T-cell (primary cell): ENCODE measurements at places on chromosomes 13 and 19. TPM values are rescaled to one million over a fixed set of nuclear protein-coding genes. Genes with fewer than 3 reads are reported as not detected.

- no peak for DNase-seq
- no peak overlapping the region for H3K27ac ChIP-seq
- no peak overlapping the region for H3K4me3 ChIP-seq
These were observed 42.5 kb downstream of the CELF5 start for GRCh38 chr19:3266792-3267514.

- peak; percentile 82 for DNase-seq
- H3K4me3 ChIP-seq = peak within 1 kb of the TSS; percentile 83
- no peaks in the 10 kb centered on the region for H3K36me3 ChIP-seq
- H3K27ac ChIP-seq = peak within 1 kb of the TSS; percentile 91
- H3K4me1 ChIP-seq = peaks cover 10% of the 10 kb centered on the region
These were observed at the start of gene ZNF780A for GRCh38 chr19:40090241-40091204. Gene ZNF780A (minus strand): TSS chr19:40090943. CDS start chr19:40084753, 6,190 bp downstream.

- DNase-seq = no peak
- H3K4me3 ChIP-seq = no peak overlapping the region
- no peak overlapping the region for H3K27ac ChIP-seq
- H3K36me3 ChIP-seq = no peaks in the 10 kb centered on the region
- H3K4me1 ChIP-seq = no peaks in the 10 kb centered on the region
These were observed 410.6 kb downstream of the TBC1D4 start for GRCh38 chr13:75071395-75071794.

DNA sequence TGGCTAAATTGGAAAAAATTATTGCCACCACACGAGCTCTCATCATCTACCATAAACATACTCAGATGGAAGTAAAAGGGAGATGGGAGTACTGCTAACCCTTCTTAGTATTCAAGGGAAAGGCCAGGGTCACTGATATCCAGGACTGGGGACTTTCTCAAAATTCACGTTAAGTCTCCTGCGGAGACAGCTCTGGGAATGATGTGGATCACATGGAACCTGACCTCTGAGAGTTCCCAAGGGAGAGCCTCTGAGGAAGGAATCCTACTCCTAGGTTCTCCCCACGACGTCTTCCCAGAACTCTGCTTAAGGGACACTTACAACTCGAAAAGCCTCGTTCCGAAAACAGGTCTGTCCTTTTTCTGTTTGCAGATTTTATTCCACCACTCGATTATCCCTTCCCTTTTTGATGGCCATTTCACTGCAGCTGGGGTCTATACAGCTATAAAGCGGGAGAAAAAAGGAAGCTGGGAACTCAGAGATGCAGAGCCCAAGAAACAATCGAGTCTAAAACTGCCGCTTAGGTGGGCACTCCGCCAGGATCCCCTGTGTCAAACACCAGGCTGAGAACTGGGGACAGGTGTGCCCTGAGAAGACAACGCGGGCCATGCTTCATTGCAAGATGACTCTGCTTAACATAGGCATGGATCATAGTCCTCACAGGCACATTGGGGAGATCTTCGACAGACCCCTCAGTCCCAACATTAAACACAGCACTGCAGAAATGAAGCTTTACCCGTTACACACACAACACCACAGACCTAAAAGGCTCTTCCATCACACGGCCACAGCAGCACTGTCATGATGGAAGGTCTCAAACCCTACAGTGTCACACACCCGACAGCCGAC is 823 bp upstream of the ZNF567 start:
- H3K27ac ChIP-seq = peak overlapping the region; percentile 25
- DNase-seq = no peak
- H3K27me3 ChIP-seq = no peaks in the 10 kb centered on the region
- H3K36me3 ChIP-seq = peaks cover 18% of the 10 kb centered on the region

Gene ZNF208
- 6.7 TPM for total RNA-seq

Gene FBXO27
- 0.41 TPM for total RNA-seq

- peak overlapping the region; percentile 90 for H3K27ac ChIP-seq
- peaks cover 17% of the 10 kb centered on the region for H3K4me1 ChIP-seq
- DNase-seq = peak; percentile 18
- no peaks in the 10 kb centered on the region for H3K27me3 ChIP-seq
These were observed 44.9 kb upstream of the USPL1 start for GRCh38 chr13:30572859-30573275.

DNA sequence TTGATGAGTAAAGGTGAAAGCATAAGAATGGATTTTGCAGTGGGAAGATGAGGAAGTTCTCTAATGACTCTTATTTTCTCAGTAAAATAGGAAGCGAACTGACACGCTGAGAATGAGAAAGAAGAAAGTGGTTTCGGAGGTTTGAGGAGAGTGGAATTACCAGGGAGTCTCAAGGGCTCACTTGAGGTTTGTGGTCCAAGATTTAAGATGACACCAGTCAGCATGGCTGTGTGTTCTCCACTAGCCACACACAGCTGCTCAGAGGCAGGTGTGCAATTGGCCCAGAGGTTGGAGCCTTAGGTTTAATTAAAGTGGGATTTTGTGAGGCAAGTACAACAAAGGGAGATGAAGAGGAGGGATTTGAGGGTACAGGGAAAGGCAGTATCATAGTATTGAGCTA is 99.6 kb upstream of the NBEA start:
- H3K27me3 ChIP-seq = no peaks in the 10 kb centered on the region
- no peak for DNase-seq
- H3K4me1 ChIP-seq = no peaks in the 10 kb centered on the region

DNA sequence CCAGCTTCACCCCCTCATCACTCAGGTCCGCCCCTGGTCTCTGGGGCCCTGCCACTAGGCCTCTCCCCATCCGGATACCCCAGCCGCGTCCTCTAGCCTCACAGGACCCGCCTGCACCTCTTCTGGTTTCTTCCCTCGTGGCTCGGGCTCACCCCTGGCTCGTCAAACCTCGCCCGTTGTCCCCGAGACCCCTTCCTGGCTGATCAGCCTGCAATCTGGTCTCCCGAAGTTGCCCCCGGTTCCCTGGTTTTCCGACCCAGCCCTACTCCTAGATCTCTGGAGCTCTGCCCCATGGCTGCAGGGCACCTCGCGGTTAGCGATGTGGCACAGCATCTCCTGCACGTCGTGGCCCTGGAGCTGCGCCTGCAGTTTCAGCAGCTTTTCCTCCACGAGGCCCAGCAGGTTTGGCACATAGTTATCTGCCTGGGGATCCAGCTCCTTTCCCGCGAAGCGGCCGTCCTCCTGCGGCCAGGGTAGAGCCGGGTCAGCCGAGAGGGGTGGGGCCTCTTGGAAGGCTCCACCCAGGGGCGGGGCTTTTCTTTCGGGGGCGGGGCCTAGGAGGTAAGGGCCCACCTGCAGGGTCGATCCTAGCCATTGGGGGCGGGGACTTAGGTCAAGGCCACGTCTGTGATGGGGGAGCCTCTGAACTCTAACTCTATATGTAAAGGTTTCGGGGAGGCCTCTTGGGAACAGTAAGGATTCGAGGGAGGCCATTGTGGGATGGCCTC is 2.4 kb upstream of the RGL3 start:
- no peaks in the 10 kb centered on the region for H3K36me3 ChIP-seq
- H3K27me3 ChIP-seq = peaks cover 85% of the 10 kb centered on the region
- DNase-seq = no peak
- H3K4me1 ChIP-seq = peaks cover 5% of the 10 kb centered on the region
- no peak overlapping the region for H3K27ac ChIP-seq

DNA sequence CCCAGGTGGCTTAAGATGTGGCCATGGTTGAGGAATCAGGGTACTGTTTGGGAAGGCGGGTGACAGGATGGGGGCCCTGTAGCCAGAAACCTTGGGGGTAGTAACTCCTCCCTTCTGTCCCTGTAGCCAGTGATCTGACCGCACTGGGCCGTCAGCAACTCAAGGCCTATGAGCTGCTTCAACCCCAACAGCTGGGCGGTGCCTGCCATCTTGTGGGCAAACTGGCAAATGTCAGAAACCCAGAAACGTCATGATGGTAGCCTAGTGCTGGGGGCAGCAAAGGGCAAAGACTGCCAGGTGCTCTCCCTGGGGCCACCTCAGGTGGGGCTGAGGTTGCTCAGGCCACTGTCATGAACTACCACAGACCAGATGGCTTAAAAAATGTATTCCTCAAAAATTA is 3.5 kb downstream of the COPE start:
- H3K4me3 ChIP-seq = no peak overlapping the region
- peaks cover 62% of the 10 kb centered on the region for H3K4me1 ChIP-seq
- no peaks in the 10 kb centered on the region for H3K27me3 ChIP-seq
- peaks cover 16% of the 10 kb centered on the region for H3K36me3 ChIP-seq

- peak; percentile 26 for DNase-seq
- no peak overlapping the region for H3K27ac ChIP-seq
- H3K4me1 ChIP-seq = peaks cover 8% of the 10 kb centered on the region
These were observed 59.7 kb downstream of the SPATA13 start for GRCh38 chr13:24220086-24220703.

Gene CGB5
- not detected for total RNA-seq

- no peaks in the 10 kb centered on the region for H3K4me1 ChIP-seq
- no peaks in the 10 kb centered on the region for H3K36me3 ChIP-seq
- DNase-seq = no peak
- no peak overlapping the region for H3K4me3 ChIP-seq
- H3K27ac ChIP-seq = no peak overlapping the region
These were observed 2.6 kb downstream of the FAM187B start for GRCh38 chr19:35225951-35226350.

GRCh38 chr13:109917422-109917821 is 131.0 kb upstream of the IRS2 start:
- H3K27me3 ChIP-seq = no peaks in the 10 kb centered on the region
- no peak for DNase-seq
- H3K36me3 ChIP-seq = no peaks in the 10 kb centered on the region
- H3K27ac ChIP-seq = no peak overlapping the region
- no peaks in the 10 kb centered on the region for H3K4me1 ChIP-seq
- H3K4me3 ChIP-seq = no peak overlapping the region

Gene GNA15
- total RNA-seq = 13.2 TPM

Gene GPR12
- not detected for total RNA-seq

Gene CYP2S1
- not detected for total RNA-seq

Gene LILRB2
- total RNA-seq = not detected

GRCh38 chr13:43782686-43783085 is 4.1 kb downstream of the ENOX1 start:
- no peaks in the 10 kb centered on the region for H3K36me3 ChIP-seq
- no peaks in the 10 kb centered on the region for H3K4me1 ChIP-seq
- DNase-seq = no peak
- no peak overlapping the region for H3K4me3 ChIP-seq
- H3K27me3 ChIP-seq = no peaks in the 10 kb centered on the region

DNA sequence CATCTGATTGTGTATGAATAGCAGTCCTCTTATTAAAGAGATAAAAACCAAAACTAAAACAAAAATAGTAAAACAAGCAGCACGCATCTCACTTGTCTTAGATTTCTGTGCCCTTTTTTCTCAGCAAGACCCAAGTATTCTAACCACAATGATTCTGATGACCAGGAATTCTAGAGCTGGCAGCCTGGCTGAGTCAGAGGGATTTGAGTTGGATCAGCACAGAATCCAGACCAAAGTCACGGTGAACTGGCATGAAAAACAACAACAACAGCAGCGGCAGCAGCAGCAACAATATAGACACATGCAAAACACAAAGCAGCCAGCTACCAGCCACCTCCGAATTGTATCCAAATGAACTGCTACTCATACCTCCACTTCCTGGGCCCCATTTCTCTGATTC is 360.5 kb downstream of the KCNRG start:
- DNase-seq = no peak
- no peaks in the 10 kb centered on the region for H3K36me3 ChIP-seq
- no peaks in the 10 kb centered on the region for H3K27me3 ChIP-seq
- peaks cover 8% of the 10 kb centered on the region for H3K4me1 ChIP-seq
- H3K4me3 ChIP-seq = no peak overlapping the region

DNA sequence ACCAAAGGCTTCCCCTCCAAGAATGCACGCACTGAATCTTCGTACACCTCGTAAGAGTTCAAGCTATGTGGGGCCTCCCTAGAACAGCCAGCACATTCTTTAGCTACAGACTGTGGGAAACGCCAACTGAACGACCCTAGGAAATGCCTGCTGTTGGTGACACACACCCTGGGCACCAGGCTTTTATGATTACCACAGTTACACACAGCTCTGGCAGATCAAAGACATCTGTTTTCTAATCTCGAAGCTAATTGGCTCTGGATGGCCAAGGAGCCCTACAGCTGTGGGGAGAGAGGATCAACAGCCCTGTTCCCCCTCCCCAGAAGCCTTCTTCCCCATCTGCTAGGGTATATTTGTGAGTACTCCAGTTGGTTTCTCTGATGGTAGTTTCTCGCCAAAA is 123.0 kb downstream of the COL4A1 start:
- H3K27me3 ChIP-seq = no peaks in the 10 kb centered on the region
- no peaks in the 10 kb centered on the region for H3K36me3 ChIP-seq
- no peaks in the 10 kb centered on the region for H3K4me1 ChIP-seq
- no peak overlapping the region for H3K4me3 ChIP-seq
- H3K27ac ChIP-seq = no peak overlapping the region
- no peak for DNase-seq

Gene OR7D2
- not detected for total RNA-seq

- H3K27me3 ChIP-seq = no peaks in the 10 kb centered on the region
- DNase-seq = no peak
- H3K27ac ChIP-seq = no peak overlapping the region
- H3K4me3 ChIP-seq = no peak overlapping the region
- H3K4me1 ChIP-seq = no peaks in the 10 kb centered on the region
These were observed 41.9 kb upstream of the PSG2 start for GRCh38 chr19:43124360-43124759.

- no peaks in the 10 kb centered on the region for H3K4me1 ChIP-seq
- no peaks in the 10 kb centered on the region for H3K36me3 ChIP-seq
- no peaks in the 10 kb centered on the region for H3K27me3 ChIP-seq
These were observed 61.0 kb downstream of the NHLRC3 start for GRCh38 chr13:39099231-39099630.

GRCh38 chr19:1279782-1280341 is 4.5 kb downstream of the FAM174C start:
- peaks cover 18% of the 10 kb centered on the region for H3K36me3 ChIP-seq
- H3K4me1 ChIP-seq = peaks cover 9% of the 10 kb centered on the region
- H3K4me3 ChIP-seq = no peak overlapping the region
- no peak overlapping the region for H3K27ac ChIP-seq
- peak; percentile 73 for DNase-seq

DNA sequence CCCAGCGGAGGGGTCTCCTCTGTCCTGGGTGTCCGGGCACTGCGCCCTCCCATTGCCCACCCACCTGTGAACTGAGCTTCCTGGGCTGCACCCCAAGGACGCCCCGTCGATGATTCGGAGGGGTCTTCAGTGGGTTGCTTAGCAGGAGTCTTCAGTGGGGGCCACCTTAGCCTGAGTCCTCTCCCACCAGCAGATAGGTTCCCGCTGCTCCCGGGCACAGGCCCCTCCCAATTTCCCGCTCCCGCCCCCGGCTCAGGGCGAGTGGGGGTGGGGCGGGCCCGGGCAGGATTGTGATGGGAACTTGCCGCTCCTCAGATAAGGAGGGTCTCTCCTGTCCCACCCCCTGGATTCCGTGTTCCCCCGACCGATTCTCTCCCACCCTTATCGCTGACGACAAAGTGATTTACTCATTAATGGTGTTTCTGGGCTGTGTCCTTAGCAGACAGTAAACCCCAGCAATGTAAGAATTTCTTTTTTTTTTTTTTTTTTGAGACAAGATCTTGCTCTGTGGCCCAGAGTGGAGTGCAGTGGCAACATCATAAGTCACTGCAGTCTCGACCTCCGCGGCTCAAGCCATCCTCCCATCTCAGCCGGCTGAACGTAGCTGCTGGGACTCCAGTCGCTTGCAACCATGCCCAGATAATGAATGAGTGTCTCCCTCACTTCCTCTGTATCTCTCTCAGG is 655 bp upstream of the S1PR5 start:
- DNase-seq = peak; percentile 67
- H3K36me3 ChIP-seq = no peaks in the 10 kb centered on the region
- peaks cover 14% of the 10 kb centered on the region for H3K27me3 ChIP-seq
- peak overlapping the region; percentile 72 for H3K27ac ChIP-seq
- H3K4me1 ChIP-seq = peaks cover 17% of the 10 kb centered on the region
